SK-N-DZ (cell line): ENCODE measurements at places on chromosomes 2 and 18.

DNA sequence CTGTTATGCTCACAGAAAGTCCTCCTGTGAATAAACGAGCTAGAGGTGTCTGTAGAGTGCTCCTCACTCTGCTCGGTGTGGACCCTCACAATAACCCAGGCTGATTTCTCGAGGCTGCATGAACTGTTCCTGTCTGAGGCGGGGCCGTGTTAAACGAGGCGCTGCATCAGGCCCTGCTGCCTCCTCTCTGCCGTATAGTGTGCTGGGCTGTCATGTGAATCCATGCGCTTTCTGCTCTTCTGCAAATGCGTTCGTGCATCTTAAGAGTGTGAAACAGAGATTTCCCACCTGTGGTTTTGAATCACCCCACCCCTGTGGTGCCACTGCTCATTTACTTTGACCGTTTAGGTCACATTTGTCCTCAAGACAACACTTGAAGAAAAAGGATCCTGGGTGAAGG, 26.2 kb downstream of the TRAF3IP1 start:
- no peak for DNase-seq

DNA sequence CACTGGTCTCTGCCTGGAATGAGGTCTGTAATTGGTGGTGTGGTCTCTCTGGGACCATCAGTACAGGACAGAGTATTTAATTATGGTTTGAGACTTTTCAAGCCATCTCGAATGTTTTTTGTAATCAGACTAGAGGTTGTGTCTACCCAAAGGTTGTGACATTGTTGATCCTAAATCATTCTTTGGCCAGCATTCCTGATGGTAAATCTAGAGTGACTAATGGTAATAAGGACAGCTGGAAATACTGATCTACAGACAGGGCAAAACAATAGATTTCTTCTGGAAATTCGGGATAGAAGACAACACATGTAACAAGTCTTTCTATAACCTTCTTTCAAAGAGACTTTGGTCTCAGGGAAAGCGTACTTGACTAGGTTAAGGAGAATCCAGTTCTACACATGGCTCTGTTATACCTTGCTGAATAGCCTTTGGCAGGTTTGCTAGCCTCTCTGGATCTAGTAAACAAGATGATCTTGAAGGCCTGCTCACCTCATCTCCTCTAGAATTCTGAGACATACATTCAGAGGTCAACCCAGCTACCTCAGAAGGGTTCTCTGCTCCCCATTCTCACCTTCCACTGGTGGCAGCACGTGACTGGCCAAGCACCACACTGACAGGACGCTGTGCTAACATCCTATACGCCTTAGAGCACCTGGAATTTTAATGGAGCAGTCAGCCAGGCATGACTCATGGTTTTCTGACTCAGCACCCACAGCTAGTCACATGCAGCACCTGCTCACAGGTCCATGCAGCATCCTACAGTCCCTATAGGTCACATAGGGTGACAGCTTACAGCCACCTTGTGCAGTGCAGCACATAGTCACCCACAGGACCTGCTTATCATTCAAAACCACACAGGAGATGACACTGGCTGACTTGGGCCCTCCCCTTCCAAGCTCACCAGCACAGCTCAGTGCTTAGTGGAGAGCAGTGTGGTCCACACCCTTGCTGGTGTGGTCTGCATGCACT, 12.2 kb downstream of the PLB1 start:
- DNase-seq: no peak

- no peak for DNase-seq
These were observed 509.7 kb upstream of the MYT1L start for GRCh38 chr2:2840681-2841300.

- DNase-seq: no peak
These were observed 98.6 kb downstream of the AGAP1 start for GRCh38 chr2:235592430-235592829.

GRCh38 chr2:147845411-147845971, 662 bp downstream of the ACVR2A start:
- DNase-seq: peak; percentile 13

GRCh38 chr2:180924063-180924462, 56.3 kb upstream of the UBE2E3 start:
- DNase-seq: no peak

DNA sequence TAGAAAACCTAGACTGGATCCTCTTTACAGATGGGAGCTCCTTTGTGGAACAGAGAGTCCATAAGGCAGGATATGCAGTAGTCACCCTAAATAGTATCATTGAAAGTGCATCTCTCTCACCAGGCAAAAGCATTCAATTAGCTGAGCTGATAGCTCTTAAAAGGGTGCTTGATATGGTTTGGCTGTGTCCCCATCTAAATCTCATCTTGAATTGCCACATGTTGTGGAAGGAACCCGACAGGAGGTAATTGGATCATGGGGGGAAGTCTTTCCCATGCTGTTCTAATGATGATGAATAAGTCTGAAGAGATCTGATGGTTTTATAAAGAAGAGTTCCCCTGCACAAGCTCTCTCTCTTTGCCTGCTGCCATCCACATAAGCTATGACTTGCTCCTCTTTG, 96.2 kb upstream of the RMP24 start:
- peak; percentile 12 for DNase-seq

DNA sequence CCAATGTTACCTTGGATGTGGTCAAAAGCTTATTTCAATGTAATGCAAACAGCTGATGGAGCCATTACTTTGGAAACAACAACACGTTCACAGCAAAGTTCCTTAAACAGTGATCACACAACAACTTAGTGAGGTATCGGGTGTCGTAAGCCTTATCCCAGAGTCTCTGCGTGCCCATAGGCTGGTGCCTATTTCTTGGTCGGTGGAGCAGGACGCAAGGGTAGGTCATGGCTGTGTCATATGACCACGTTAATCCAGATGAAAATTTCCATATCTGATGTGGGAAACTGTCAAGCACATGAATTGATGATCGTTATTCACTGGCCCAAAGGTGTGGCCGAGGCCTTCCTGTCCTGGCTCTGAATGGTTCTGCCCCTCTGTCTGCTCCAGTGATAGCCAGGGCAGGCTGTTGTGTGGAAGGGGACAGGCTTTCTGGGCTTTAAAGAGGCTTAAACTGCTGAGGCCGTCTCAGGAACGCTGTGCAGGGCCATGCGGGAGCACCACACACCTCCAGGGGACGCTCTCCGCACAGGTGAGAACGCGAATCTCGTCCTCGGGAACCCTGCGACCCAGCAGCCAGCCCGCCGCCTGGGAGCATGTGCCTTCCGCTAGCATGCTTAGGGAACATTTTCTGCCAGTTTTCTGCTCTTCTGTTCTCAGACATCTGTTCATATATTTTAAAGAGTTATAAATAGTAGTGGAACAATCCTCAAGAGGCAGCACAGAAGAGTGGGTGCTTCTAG, 90.6 kb downstream of the KCTD1 start:
- DNase-seq: no peak

DNA sequence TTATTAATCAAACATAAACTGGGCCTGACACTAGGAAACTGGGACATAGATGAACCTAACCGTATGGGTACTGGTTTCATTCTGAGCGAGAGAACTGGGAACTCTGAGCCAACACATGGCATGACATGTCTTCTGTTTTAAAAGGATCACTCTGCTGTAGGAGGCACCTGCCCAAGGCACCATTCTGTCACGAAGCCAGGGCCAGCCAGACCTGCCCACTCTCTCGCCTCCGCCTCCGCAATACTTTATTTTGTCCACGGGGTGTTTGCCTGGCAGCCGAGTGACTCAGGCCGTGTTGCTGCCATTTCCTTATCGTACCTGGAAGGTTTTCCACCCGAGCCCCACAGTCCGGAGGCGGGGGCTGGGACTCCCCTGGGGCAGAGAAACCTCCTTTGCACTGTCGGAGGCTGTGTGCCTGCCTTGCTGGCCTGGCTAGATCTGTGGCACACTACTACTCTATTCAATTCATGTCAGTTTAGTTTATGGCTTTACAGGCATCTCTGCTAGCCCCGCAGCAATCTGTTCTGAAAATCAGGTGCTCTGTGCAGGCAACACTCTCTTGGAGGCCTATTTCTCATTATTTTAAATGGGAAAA, 120.4 kb upstream of the ACKR3 start:
- DNase-seq: no peak

DNA sequence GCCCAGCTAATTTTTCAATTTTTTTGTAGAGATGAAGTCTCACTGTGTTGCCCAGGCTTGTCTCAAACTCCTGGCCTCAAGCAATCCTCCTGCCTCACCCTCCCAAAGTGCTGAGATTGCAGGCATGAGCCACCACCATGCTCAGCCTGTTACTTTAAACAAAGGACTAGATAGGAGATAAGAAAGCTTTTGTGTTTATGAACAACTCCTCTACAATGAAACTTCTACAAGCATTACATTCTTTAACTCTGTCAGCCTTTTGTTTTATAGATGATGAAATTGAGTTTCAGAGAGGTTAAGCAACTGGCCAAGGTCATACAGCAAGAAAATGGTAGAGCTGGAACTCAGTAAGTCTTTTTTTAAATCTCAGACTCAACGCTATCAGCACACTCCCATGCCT, 22.7 kb downstream of the ALPK2 start:
- no peak for DNase-seq

DNA sequence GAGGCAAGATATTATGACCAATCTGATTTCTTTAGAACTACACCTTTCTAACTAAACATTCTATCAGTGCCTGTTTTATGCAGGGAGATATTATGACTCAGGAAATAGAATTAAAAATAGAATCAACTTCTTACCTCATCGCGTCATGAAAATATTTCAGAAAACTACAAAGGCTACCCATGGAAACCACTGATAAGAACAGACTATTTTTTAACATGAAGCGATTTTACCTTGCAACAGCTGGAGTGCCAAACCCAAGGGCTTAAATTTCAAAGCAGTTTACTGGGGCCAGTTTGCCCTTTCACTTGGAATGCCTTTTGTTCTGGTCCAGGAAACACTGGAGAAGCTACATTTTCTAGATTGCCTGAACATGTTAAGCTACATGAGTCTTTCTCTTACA, 304.8 kb upstream of the CCDC68 start:
- DNase-seq: no peak

DNA sequence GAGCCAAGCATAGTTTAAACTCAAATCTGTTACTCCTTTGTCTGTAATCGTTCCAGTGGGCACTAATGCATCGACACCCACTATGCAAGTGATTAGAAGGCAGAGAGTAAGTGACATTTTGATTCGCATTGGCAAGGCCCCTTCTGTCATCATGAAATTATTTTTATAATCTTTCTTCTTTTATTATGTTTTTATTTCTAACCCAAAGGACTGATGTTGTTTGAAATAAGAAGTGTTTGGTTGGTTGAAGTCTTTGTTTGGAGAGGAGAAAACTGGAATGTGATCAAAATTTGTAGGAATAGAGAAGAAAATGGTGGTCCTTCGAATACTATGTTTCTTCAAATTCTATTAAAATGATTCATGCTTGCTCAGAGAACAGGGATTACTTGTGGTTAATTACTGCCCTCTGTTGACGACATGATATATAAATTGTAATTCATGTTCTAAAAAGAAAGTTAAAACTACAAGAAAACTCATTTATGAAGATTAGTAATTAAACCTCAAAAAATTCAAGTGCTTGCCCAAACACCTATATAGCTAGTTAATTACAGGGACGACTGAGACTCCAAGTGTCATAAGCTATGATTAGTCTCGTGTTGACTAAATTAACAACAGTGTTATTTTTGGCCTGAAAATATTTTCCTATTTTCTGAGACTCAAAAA, 26.4 kb upstream of the TFPI start:
- peak; percentile 64 for DNase-seq

DNA sequence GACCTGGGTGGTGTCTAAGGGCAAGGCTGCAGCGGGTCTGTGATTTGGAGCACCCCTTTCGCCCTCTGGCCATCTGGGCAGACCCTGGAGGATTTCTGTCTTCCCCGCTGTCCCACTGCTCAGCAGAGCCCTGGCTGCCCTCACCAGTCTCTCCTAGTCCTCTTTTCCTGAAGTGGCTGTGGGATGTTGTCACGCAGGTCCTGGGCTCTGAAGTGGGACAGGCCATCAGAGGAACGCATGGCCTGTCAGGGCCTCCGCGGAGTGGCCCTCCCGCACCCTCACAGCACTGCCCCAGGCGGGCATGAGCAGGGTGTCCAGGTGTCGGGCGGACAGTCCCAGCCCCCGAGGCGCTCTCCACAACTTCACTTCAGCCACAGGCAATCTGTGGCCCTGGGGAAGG, 1.1 kb upstream of the TMEM185B start:
- no peak for DNase-seq
